CD8-positive, alpha-beta T cell (primary cell): ENCODE measurements at places on chromosomes 1 and 21.

GRCh38 chr1:42743317-42744147, 3.5 kb upstream of the CLDN19 start:
- no peak for DNase-seq

DNA sequence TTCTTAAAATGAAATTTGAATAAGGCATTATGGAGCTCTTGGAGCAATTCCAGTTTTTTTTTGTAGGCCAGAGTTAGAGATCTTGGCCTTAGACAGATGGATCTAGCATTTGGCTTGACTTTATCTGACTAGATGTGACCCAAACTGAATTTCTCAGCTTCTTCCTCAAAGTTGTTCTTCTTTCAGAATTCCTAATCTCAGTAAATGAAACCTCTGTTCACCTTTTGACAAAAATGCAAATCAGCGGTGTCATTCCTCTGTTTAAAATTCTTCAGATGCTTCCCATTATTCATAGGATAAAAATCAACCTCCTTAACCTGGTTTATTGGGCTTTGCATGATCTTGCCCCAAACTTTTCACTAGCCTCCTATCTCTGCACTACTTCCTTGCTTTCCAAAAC, 177.6 kb downstream of the RASAL2 start:
- DNase-seq = no peak

- no peak for DNase-seq
Measured at GRCh38 chr1:202684716-202685115, 25.5 kb downstream of the SYT2 start.

- DNase-seq = no peak
Measured at GRCh38 chr21:31945546-31945945, 72.7 kb downstream of the HUNK start.

DNA sequence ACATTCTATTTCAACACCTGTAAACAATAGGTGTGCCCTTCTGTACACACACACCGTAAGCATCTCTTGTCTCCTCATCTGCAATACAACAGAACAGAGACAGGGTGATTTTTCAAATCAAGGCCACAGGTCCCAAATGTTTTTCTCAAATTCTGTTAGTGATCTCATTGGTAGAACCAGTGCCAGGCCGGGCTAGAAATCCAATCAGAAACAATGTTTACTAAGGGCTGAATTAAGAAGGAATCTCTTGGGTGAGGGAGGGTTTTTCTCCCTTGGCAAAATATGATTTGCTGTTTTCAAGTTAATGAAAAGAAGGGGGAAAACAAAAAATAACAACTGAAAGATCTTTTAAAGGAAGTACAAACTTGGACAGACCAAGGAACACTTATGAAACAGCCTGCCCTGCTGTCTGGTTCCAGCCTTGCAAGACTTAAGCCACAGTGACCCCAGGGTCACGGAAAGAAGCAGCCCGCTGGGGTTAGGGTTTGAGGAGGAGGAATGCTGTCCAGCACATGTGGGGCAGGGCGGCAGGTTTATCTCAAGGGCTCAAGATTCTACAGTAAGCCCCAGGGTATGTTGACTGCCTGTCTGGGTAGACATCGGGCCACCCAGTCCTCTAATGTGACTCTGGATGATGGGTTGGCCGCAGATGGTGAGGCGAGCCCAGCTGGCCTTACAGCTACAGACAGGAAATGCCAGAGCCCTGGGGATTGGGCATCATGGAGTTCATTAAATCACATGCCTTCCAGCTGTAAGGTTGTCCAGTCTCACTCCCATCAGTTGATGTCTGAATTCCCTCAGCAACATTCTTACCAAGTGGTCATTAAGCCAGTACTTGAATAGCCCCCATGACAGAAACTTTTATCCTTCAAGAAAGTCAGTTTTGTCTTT, 73.3 kb upstream of the SLC44A3 start:
- no peak for DNase-seq
